H1 (cell line): ENCODE measurements at places on chromosomes 3 and 15. TPM values are rescaled to one million over a fixed set of nuclear protein-coding genes. Genes with fewer than 3 reads are reported as not detected.

The ACOX2 gene
- total RNA-seq, result 3.1 and 3.2 TPM in 2 replicates

The SATB1 gene
- 28.0 and 28.4 TPM in 2 replicates for total RNA-seq

The ILDR1 gene
- 1.6 and 1.8 TPM in 2 replicates for total RNA-seq

The MESP2 gene
- total RNA-seq, result 0.35 and 0.38 TPM in 2 replicates

The ABCF3 gene
- 50.9 and 51.6 TPM in 2 replicates for total RNA-seq

The ALAS1 gene
- 45.2 and 45.9 TPM in 2 replicates for total RNA-seq

The LYZL4 gene
- not detected in 2 replicates for total RNA-seq

The MAP3K13 gene
- 17.9 and 21.8 TPM in 2 replicates for total RNA-seq

The C3orf18 gene
- 7.5 and 8.2 TPM in 2 replicates for total RNA-seq

The GOLGA6B gene
- not detected in 2 replicates for total RNA-seq

The CHL1 gene
- 0.33 and 0.99 TPM in 2 replicates for total RNA-seq

The ITGB5 gene
- 251 and 268 TPM in 2 replicates for total RNA-seq

The TPRG1 gene
- total RNA-seq, result 0.27 and 0.37 TPM in 2 replicates

The NPAP1 gene
- total RNA-seq, result 0.07 TPM in 1 of 2 replicates, not detected in the other

- DNase-seq, result no peak
Measured at GRCh38 chr15:58229297-58229768, 91.2 kb downstream of the AQP9 start.

GRCh38 chr3:13582366-13583250, 33.7 kb downstream of the FBLN2 start:
- DNase-seq, result no peak

DNA sequence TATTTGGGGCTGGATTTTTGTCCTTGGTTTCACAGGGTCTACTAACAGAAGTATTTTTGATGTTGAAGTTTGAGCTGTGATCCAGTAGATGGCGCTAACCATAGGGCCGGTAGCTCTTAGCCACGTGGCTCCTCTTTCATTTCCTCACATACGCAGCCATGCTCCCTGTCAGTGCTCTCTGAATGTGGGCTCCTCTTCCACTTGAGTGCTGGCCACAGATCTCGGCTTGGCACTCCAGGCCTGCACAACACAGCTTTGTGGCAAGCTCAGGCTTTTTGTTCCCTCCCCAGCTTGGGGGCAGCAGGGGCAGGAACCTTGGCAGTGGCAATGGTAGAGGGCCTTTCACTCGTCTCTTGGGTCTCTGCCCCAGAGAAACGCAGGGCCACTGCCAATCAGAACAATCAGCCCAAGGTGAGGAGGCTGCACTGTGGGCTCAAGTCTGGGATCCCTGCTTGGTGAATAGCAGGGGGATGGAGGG, 18.6 kb upstream of the DNAAF4 start:
- DNase-seq, result peak; percentile 54

- no peak for DNase-seq
Measured at GRCh38 chr15:68313501-68314410, 36.2 kb downstream of the FEM1B start.

DNA sequence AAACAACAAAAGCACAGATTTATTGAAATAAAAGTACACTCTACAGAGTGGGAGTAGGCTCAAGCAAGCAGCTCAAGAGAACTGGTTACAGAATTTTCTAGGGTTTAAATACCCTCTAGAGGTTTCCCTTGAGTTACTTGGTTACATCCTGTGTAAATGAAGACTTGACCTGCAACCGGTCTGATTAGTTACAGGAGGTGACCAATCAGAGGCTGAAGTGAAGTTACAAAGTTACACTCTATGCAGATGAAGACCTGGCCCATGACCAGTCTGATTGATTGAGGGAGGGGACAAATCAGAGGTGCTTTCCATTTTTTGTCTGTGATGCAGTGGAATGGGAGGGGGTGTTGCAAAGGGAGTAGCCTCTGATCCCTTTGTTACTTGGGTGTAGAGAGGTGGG, 723.4 kb downstream of the ZPLD1 start:
- no peak for DNase-seq

DNA sequence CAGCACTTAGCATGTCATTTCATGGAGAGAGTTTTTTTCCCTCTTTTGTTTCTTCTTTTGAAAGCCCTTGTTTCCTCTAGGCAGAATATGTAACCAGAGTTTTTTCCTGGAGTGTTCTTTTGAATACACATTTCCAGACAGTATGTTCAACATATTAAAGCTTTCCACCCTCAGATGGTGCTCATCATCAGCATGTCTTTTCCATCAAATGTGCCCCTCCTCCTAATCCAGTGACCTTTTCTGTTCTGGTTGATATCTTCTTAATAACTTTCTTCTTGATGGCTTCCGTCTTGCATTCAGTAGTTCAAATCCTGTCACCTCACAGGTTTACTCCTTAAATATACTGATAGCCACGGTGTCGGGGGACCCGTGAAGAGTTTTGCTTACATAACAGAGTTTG, 78.6 kb downstream of the FNDC3B start:
- no peak for DNase-seq

GRCh38 chr3:70108072-70108471, 108.5 kb downstream of the SAMMSON start:
- peak; percentile 82 for DNase-seq

DNA sequence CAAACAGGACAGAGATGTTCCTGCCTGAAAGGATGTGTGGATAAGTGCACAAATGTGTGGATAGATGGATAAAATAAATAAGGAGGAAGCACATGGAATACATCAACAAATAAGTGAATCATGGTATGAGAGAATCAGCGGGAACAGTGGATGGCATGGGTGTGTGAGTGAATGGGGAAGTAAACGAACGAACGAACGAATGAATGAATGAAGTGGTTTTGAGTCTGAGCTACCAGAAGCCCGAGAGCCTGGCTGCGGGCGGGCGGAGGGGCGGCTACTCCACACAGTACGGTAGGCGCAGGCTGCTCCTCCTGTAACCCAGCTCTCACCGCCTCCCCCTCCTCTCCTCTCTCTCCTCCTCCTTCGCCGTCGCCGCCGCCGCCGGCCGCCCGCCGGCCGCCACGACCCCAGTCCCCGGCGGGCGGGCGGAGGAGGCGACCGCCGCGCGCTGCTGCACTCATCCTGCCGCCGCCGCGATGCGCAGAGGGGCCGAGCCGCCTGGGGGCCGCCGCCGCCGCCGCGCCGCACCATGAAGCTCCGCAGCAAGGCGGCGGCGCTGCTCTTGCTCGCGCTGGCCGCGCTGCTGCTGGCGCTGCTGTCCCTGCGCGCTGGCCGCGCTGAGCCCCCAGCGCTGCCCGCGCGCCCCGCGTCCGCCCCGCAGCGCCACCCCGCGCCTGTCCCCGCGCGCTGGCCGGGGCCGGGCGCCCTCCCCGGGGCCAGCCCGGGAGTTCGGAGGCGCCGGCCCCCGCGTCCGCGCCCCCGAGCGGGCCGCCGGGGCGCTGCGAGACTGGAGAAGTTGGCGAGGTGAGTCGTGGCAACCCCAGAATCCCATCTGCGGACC, at the start of gene GXYLT2:
Gene GXYLT2, plus strand, starts transcription at position 342 of the 841 bp plus-strand sequence. Its CDS starts 188 bp downstream, at position 530.
- peak; percentile 80 for DNase-seq

DNA sequence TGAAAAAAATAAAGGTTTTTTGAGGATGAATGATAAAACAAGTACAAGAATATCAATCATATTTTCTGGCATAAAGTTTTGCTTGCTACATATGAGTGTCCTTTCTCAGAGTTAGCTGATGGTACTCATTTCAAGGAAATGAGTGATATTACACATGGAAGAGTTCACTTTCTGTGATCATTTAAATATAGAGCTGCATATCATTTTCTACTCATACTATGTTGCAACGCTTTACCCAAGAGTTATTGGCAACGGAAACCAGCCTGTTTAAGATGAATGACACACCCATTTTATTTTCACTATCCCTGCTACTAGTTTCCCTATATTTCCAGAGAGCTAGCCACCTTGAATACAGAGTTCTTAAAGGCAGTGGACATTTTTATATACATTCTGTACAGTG, 35.4 kb upstream of the RBMS3 start:
- DNase-seq, result no peak

- DNase-seq, result no peak
Measured at GRCh38 chr3:97673357-97673997, 91.1 kb upstream of the ARL6 start.

DNA sequence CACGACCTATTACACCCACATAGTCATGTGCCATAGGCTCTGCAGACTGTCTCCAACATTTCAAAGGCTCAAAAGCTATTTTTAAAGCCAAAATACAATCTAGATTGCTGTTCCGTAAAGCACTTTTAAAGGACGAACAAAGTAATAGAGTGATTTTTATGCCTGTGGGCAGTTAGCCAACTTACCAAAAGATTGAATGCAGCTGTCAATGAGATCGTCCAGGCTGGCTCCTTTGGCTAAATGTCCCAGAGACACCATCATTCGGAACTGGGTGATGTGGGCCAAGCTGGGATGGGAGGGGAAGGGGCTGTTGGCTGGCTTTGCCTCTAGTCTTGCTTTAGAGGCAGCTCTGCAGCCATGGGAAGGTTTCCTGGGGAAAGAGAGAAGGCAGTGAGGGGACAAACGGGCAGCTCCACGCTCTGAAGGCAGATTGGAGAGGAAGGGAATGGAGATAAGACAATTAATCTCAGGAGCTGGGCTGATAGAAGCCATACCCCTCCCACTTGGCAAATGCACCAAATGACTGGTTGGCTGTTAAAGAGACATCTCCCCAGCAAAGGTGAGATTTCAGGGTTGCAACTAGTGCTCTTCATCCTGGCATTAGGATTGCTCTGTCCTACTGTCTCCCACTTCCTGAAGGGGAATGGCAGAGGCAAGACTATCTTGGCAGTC, 4.8 kb downstream of the RASGRP1 start:
- DNase-seq, result no peak

DNA sequence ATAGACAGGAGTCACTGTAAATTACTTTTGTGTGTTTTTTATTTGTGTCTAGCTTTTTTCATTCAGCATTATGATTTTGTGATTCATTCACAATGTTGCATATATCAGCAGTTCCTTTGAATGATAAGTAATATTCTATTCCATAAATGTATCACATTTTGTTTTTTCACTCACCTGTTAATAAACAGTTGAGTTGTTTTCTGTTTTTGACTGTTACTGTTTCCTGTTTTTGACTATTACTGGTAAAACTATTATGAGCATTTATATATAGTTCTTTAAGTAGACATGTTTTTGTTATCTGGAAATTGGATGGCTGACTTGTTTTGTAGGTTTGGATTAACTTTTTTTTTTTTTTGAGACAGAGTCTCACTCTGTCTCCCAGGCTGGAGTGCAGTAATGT, 138.4 kb downstream of the RSRC1 start:
- DNase-seq, result no peak

GRCh38 chr3:179732661-179733348, 80.0 kb downstream of the USP13 start:
- no peak for DNase-seq

GRCh38 chr3:127089486-127090145, 103.3 kb upstream of the PRR23E start:
- DNase-seq, result no peak

DNA sequence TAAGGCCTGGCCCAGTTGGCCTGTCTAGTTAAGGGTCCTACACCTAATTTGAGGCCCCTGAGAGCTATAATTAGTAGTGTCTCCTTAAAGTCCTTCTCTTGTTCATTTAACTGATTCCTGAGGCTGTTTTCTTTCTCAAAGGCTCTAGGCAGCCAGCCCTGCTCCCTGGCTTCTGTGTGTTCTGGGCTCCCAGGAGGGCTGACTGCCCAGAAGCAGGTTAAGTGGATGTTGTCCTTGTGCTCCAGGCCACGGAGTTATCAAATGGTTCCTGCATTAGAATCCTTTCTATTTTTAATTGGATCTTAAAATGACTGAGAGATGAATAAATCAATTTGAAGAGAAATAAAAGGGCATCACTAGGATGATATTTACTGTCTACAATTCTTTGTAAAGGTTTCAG, 140.0 kb downstream of the SNRK start:
- DNase-seq, result no peak

DNA sequence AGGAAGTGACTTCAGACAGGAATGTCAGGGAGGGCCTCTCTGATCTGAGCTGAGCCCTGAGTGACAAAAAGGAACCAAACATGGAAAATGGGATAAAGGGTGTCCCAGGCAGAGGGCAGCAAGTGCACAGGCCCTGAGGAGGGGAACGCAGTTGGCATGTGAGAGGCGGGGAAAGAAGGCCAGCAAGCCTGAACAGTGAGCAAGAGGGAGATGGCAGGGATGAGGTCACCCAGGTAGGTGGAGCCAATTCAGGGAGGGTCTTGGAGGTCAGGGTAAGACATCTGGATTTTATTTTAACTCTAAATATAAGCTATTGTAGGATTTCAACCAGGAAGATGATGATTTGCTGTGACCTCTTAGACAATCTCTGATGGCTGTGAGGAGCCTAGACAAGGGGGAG, 167.7 kb downstream of the LRTM1 start:
- DNase-seq, result no peak

- DNase-seq, result no peak
Measured at GRCh38 chr3:101497803-101498202, 15.2 kb downstream of the SENP7 start.

GRCh38 chr15:68097029-68097428, 42.9 kb downstream of the PIAS1 start:
- no peak for DNase-seq

DNA sequence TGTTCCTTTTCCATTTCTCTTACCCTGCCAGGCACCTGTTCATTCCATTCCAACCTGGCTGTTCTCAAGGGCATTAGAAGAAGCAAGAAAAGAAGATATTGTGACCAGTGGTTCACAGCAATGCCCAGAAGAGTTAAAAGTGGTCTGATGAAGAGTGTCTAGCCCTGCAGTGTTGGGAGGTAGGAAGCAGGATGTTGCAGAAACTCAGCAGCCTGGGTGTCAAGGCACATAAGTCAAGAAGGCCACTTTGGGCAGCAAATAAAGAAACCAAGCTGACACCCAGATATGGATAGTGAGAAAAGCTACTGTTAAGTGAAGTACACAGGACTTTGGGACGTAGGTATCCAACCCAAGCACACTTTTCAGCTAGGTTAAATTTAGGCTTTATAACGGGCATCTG, 199.9 kb upstream of the SATB1 start:
- no peak for DNase-seq

- no peak for DNase-seq
Measured at GRCh38 chr3:159860269-159861116, 128.1 kb upstream of the IL12A start.

- no peak for DNase-seq
Measured at GRCh38 chr15:88121968-88122530, 134.5 kb downstream of the NTRK3 start.

DNA sequence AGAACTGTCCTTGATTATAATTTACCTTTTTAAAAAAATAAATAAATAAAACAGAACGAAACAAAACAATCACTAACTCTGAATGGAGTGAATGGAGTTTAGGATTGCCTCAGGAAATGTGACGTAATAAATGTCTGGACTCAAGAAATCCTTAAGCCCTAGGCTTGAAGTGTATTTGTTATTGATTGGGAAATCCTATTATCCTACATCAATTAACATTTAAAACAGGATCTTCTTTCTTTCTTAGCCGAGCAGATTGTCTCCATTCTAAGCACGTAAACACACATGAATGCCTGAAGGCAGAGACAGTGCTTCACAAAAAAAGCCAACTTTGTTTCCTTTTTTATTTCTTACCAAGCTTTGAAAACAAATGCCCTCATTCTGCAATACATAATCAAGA, 33.4 kb downstream of the KAT2B start:
- no peak for DNase-seq
